ENCODE measurements at places on chromosomes 1 and 21. TPM values are rescaled to one million over a fixed set of nuclear protein-coding genes. Genes with fewer than 3 reads are reported as not detected.

GRCh38 chr21:42301371-42302075 lies 13.7 kb downstream of the TFF3 start:
- no peaks in the 10 kb centered on the region for H3K36me3 ChIP-seq
- no peaks in the 10 kb centered on the region for H3K27me3 ChIP-seq
- H3K4me3 ChIP-seq = no peak overlapping the region
- peak overlapping the region; percentile 66 for H3K27ac ChIP-seq

- no peak overlapping the region for H3K27ac ChIP-seq
- H3K4me3 ChIP-seq = no peak overlapping the region
- no peaks in the 10 kb centered on the region for H3K27me3 ChIP-seq
- peaks cover 1% of the 10 kb centered on the region for H3K4me1 ChIP-seq
- peak; percentile 74 for DNase-seq
These were observed 63.5 kb upstream of the SSX2IP start for GRCh38 chr1:84753516-84754385.

DNA sequence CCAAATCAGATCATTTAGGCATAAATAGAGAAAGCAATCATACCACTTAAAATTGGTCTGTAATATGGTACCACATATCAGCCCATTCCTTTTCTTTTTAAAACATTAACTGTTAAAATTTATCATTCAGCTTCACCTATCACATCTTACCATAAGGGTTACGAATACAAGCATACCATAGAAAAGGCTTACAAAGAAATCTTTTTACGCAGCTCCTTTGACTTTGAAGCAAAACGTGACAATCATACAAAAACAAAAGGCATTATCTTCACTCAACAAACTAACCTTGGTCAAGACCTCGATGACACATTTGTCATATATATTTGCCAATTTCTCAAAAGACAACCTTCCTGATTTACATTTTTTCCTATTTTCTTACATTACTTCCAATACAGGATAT lies 169.0 kb downstream of the SMYD3 start:
- DNase-seq = no peak
- no peaks in the 10 kb centered on the region for H3K4me1 ChIP-seq
- H3K36me3 ChIP-seq = no peaks in the 10 kb centered on the region
- no peak overlapping the region for H3K4me3 ChIP-seq
- H3K27me3 ChIP-seq = no peaks in the 10 kb centered on the region

GRCh38 chr21:38434913-38435533 lies 63.3 kb downstream of the ERG start:
- no peaks in the 10 kb centered on the region for H3K36me3 ChIP-seq
- H3K4me3 ChIP-seq = no peak overlapping the region
- no peaks in the 10 kb centered on the region for H3K27me3 ChIP-seq
- no peak for DNase-seq
- H3K4me1 ChIP-seq = peaks cover 28% of the 10 kb centered on the region

Gene LEFTY1
- total RNA-seq = not detected

Measured in upper lobe of left lung (tissue), 6 donors.